ENCODE measurements at places on chromosomes 2 and 18.

DNA sequence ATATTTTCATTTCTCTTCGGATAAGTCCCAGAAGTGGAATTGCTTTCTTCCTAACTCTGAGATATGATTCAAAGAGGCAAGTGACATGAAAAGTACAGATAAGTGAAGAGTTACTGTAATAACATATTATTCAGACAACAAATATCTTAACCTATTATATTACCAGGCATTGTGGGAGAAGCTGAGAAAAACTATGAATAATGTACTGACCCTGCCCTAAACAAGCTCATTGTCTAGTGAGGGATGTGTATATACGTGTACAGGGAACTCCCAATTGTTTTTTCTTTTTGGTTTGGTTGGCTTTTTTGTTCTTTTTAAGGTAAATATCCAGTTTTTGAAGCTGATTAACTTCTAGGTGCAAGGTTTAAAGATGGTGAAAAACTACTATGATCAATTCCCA, 26.5 kb downstream of the NCKAP1 start:
- DNase-seq: no peak

DNA sequence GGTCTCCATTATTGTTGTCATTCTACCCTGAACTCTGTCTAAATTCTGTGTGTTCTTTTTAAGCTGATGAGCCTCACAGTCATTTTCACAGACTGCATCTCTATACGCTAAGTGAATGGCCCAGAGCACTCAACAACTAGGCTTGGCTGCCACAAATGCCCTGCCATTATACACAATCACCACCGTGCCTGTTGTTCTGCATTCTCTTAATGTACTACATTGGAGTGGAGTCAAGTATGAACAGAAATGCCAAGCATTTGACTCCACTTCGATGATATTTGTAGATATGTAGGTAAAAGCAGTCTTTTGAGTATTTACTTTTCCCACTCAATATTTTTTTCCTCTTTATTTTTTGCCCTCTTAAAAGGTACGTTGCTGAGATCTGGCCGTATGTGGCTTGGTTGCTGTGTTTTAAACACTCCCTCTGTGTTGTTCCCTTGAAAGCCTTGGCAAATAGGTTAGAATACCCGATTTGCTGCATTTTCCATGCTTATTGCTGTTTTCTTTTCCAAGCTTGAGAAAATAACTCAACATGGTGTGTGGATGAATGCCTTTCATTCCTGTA, 36.2 kb upstream of the TMEFF2 start:
- no peak for DNase-seq

DNA sequence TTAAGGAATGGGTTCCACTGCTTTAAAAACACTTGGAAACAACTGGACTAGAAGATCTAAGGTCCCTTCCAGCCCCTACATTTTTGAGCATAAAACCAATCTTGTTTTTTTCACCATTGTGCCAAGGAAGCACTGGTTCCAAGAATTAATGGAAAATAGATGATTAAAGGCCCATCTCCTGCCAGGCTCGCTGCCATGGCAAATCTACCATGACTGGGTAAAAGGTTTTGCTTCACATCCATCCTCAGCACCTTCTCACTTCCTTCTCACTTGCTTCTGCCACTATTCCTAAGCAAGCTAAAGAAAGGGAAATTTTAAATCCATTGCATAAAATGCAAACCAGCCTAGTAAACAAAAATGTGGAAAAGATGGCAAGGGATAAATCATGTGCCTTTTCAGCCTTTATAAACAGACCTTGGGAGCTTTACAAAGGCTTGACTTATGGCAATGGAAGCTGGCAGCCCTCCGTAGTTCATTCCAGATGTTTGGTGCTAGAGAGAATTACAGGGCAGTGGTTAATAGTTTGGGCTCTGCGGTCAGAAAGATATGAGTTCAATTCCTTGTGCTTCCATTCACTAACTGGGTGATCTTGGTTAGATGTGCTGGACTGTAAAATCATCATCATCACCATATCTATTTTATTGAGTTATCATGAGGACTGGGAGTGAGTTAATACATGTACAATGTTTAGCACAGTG, 27.0 kb upstream of the ST3GAL5 start:
- DNase-seq: no peak

DNA sequence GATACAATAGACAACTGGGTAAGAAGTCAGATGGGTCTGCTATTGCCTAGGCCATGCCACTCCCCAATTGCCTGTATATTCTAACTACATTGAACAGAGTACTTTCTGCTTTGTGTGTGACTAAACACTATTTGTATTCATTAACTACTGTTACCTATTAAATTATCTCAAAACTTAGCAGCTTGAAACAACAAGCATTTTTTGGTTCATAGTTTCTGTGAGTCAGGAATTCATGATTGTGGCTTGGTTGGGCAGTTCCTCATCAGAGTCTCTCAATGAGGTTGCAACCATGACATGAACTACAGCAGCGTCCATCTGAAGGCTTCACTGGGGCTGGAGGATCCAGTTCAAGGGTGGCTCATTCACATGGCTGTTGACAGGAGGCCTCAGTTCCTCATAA, 205.7 kb downstream of the EN1 start:
- no peak for DNase-seq

DNA sequence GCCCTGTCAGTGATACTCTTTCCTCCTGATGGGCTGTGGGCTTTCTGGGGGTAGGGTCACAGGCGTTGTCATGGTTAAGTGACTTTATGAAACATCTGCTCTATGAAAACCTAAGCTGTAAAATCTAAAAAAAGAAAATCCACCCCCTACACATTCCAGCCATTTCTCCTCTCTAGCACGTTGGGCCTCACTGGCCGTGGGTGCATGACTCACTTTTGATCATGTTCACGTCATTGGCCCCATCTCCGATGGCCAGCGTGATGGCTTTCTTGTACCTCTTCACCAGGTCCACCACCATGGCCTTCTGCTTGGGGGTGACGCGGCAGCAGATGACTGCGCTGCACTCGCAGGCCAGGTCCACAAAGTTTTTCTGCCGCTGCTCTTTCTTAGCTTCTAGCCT, 39.3 kb upstream of the NARS1 start:
- DNase-seq: no peak

- DNase-seq: no peak
Measured at GRCh38 chr2:219298759-219299371, 10.3 kb downstream of the PTPRN start.

- no peak for DNase-seq
Measured at GRCh38 chr2:201972621-201973255, 60.9 kb upstream of the FZD7 start.

DNA sequence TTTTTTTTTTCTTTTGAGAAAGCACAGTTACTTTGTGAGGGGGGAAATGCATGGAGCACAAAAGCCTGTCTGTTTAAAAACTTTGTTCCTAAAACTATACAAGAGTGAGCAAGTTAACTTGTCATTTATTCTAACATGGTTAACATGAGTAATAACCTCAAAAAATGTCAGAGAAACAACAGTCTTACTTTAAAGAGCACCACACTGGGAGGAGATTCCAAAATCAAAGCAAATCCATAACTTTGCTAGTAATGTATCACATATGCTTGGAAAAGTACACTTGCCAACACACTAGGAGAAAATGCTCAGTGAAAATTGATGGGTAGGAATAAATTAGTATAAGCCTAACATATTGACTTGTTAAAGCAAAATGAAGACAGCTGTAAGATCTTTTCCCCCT, 157.1 kb downstream of the PRPF40A start:
- DNase-seq: no peak

- peak; percentile 29 for DNase-seq
Measured at GRCh38 chr2:134411279-134411827, 157.5 kb downstream of the MGAT5 start.

DNA sequence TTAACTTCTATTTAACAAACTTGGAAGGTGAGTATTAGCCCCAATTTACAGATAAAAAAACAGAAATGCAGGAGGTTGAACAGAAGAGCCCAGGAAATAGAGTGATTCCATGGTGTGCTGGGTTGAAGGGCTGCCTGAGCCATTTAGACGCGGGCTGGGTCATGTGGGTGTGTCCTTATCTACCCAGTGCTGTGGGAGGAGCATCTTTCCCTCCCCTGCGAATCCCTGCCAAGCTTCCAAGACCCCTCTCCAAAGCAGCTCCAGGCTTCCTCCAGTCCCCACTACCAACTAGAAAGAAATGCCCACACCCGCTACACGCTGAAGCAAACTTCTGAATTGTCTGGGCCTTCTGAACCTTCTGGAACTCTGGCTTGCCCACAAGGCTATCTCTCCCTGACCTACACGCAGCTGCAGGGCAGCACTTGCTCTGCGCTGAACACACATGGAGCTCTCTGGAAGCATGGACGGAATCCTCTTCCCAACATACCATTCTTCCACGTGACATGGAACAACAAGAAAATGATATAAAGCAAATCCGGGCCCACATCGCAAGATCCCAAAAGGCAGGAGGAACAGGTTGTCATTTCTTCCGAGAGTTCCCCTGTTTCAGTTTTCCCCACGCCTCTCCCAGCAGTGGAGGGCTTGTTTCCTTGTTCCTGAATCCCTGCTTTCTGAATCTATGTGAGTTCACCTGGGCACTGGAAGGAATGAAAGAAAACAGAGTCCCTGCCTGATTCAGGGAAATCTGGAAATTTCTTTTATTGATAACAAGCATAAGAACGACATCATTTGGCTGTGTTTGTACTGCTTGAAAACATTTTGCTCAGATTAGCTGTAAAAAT, 562.7 kb upstream of the ID2 start:
- no peak for DNase-seq

DNA sequence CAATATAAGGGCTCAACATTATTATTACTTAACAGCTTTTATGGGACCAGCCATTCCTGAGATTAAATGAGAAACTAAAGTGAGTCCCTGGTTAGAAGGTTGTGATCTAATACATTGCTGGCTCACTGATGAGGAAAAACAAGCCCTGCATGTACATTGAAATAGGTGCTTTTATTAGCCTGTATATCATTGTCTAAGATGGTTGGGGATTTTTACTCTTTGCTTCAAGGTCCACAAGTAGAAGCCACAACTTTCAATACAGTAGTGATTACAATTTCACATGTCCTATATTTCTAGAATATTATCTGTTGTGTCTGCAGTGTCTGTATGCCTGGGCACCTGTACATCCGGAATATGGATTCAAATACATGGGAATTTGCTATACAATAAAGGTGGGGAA, 104.1 kb upstream of the FZD5 start:
- no peak for DNase-seq

DNA sequence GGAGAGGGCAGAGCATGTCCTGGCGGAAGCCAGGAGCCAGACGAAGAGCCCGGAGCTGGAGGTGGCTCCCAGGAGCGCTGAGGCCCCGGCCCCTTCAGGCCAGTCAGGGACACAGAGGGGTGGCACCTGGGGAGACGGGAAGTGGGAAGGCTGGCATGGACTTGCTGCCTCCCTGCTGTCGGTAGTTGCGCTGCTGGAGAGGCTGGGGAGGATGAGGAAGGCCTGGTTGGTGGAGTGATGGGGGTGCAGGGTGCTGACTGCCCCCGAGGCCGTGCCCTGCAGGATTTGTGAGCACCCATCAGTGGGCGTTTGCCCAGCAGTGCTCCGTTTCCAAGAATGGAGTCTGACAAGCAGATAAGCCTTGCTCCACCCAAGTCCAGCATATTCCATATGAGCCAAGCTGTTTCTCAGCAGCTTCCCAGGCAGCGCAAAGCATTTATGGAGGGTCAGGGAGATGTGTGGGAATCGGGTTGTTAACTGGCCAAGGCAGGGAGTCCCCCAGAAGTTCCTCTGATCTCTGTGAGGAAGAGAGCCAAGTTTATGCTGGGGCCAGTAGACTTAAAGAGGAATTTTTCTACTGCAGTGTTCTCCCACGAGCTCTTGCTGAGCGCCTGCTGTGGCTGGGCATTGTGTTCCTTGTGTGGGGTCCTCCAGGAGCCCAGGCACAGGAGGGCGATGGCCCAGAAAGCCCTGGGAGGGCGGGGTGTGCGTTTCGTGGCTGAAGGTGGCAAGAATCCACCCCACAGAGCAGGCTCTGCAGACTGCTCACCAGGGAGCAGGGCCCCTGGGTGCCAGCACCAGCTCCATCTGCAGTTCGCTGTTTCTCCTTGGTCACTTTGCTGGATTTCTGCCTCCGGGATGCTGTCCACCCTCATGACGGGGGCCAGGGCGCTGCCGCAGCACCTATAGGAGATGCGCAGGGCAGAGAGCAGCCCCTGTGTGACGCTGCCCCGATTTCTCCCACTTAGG, 250.2 kb downstream of the ALPK2 start:
- no peak for DNase-seq

- DNase-seq: no peak
Measured at GRCh38 chr2:225173909-225174308, 131.6 kb upstream of the DOCK10 start.

- DNase-seq: no peak
Measured at GRCh38 chr2:203404996-203405395, 76.8 kb downstream of the ABI2 start.

DNA sequence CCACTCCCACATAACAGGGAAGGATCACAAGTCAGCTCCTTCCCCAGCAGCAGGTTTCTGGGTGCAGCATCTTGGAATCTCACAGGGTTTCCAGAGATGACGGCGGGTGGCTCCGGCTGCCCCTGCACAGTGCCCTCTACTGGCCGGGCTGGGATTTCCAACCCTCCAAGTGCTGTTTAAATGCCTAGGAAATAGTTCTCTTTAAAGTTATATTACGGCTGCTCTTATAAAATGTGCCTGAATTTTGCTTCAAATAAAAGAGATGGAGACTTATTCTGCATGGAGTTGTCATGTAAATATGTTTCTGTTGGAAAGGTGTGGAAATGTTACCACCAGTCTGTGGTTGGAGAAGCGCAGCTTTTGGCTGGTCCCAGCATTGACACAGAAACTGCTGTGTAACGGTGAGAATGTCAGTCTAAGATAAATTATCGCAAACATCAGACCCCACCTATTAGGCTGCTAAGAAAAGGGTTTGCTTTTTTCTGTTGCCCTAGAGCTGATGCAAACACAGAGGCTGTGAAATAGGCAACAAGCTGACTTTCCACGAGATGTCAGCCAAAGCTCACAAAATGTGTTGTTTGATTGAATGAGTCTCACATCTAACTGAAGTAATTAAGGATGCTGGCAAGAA, 3.3 kb upstream of the HJURP start:
- no peak for DNase-seq

DNA sequence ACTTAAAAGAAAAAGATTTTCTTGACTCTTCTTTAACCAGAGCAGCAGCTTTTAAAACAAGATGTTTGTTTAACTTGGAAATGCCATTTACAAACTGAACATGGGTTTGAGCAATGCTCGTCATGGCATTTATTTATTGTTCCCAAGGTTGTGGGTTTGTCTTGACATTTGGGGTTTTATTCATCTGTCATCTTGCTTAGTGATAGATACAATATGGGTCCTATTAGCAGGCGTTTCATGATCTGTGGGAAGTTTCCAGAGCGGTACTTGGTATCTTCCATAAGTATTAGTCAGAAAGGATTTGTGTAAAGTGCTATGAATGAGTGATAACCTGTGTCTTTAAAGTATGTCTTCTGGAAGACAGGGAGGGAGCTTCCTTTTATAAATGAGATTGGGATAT, 29.9 kb upstream of the MGAT5 start:
- no peak for DNase-seq

GRCh38 chr2:140473851-140474250, 1657.0 kb downstream of the LRP1B start:
- no peak for DNase-seq

GRCh38 chr2:104415284-104415683, 438.6 kb upstream of the POU3F3 start:
- DNase-seq: no peak

GRCh38 chr2:171342067-171342413, 91.8 kb downstream of the METTL8 start:
- DNase-seq: no peak

- DNase-seq: no peak
Measured at GRCh38 chr2:143530758-143531157, 401.5 kb downstream of the ARHGAP15 start.

All from putamen (tissue), 1 donor.